Midbrain (tissue), 1 donor: ENCODE measurements at places on chromosomes 6 and 20.

- no peak for DNase-seq
Measured at GRCh38 chr6:2939315-2940009, 31.9 kb downstream of the SERPINB6 start.

DNA sequence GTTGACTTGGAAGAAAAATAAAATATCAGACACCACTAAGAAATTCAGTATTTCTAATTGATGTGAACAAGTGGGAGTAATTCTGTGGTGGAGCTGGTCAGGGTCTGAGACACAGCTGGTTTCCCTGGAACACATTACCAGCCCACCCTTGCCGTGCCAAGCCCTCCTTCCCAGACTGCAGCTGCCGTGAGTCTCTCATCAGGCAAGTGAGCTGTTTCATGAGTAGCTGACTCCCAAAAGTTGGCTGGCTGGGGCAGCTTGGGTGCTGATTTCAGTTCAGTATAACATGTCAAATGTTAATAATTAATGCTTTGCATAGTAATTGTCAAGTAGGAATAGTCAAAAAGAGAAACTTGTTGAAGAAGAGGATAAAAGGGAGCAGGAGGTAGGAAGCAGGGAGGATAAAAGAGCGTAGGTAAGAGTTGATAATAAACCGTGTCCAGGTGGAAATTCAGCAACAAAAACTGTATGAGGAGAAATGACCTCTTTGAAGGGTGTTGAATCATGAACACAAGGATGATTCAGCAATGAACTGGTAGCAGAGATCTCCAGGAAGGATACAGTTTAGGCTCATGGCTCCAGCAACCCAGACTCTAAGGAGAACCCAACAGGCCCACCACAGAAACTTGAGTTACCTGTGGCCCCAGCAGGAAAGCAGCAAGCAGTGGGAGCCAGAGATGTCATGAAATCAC is 110.9 kb upstream of the SSTR4 start:
- DNase-seq: no peak

DNA sequence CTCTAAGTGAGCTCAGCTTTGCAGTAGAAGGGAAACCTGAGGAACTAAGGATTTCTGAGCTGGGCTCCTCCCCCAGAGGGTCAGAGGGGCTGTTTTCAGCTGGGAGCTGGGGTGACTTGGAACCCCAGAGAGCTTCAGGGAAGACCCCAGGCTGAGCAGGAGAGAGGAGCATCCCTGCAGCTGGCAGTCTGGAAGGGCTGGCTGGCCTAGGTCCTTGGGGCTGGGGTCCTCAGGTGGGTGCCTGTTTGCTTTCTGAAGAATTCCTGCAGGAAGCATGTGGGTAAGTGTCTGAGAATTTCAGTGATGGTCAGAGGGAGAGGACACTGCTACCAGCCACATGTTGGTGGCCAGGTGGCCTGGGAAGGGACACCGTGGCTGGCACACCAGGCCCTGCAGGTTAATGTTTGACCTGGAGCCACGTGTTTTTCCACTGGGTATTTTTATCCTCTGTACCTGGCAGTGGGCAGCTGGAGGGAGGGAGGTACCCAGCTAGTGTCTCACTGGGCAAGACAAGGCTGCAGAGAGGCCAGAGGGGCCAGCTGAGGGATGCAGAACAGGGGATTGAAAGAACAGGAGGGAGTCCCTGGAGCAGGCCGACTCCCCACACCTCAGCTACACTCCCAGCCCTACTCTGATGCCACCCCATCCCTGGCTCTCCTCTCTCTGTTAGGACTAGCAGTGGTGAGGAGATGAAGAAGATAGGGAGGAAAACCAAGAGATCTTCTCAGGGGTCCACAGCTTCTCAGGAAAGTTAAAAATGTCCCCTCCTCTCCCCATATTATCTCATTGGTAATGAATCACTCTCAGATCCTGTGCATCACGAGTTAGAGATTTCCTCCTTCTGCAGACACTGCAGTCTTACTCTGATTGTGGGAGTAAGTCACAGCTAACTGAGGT is 143.6 kb downstream of the VEGFA start:
- no peak for DNase-seq

GRCh38 chr6:10210052-10210451 is 204.8 kb downstream of the TFAP2A start:
- peak; percentile 24 for DNase-seq

- DNase-seq: no peak
Measured at GRCh38 chr6:14513496-14514393, 396.2 kb downstream of the CD83 start.

- no peak for DNase-seq
Measured at GRCh38 chr6:112040956-112041355, 12.9 kb upstream of the CCN6 start.

- peak; percentile 50 for DNase-seq
Measured at GRCh38 chr6:45377043-45377553, 636 bp downstream of the SUPT3H start.

- DNase-seq: no peak
Measured at GRCh38 chr6:165163519-165163918, 145.9 kb downstream of the C6orf118 start.

DNA sequence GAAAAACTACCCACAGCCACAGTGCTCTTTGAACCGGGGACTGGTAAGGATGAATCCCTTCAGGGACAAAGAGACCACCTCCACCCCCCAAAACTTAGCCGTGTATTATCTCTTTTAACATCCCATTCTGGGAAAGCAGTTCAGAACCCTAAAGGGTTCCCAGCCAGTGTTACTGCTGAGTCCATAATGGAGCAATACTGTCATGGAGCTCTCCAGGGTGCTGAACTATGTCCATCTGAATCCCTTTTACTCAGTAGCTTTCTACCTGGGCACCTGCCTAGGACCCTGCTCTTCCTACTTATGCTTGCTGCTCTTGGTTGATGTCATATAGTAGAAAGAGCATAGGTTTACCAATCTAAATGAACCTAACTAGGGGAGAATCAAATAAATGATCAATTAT is 22.3 kb upstream of the SAYSD1 start:
- DNase-seq: no peak

- DNase-seq: no peak
Measured at GRCh38 chr6:160330619-160331018, 17.6 kb upstream of the SLC22A3 start.

DNA sequence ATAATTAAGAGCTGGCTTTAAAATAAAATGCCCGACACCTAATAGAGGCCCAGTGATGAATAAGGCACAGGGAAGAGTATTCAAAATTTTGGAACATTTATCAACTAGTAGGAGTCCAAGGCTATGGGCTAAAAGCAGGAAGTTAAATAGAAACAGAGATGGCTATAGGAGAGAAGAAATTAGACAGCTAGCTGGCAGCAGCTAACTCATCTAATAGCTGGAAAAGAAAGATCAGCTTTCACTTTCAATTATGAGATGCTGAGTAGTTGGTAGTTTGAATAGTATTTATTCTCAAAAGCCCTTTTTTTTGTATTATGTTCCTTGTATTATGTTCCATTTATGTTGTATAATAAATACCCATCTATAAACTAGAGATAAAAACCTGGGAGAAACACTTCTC is 215.7 kb downstream of the SLC35F1 start:
- DNase-seq: no peak

GRCh38 chr6:5854899-5855298 is 151.8 kb downstream of the NRN1 start:
- DNase-seq: no peak

DNA sequence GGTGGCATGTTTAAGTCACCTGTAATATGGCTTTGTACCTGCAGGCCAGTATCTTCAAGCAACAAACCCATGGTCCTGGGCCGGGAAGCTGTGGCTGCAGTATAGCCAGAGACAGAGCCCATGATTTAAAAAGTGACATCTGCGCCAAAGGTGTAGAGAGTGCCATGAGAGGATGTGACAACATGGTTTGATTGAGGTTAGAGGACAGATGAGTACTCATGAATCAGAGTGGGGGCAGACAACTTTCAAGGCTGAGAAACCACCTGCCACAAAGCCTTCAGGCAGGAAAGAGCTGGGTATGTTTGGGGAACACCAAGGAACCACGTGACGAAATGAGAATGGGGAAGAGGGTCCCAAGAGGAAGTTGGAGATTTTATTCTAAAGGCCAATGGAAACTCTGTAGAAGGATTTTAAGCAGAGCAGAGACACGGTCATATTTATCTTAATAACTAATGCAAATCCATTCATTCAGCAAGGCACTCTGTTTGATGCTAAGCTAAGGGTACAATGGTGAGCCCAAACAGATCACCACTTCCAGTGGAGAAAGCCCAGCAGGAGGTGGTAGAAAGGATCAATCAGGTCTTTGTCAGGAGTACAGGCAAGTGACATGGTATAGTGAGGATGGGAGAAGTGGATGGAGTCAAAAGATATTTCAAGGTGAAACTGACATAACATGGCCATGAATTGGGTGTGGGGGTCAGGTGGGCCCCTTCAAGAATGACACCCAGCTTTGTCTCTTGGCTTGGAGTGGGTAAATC is 3.4 kb upstream of the MICAL1 start:
- peak; percentile 30 for DNase-seq

DNA sequence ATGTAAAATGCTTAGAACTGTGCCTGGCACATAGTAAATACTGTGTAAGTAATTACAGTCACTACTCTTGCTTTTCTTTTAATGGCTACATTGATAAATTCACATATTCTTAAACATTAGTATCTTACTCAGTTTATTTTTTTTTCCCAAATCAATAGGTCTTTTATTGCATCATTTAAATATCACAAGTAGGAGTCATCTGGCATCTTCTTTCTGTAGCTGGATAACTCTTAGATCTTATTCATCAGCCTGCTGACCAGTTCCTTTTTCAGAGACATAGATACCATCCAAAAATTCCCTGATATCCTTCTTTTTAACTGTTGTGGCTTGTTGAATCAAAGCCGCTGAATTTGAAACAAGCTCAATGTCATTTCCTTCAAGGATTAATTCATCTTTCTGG is 20.0 kb upstream of the PHF3 start:
- DNase-seq: no peak

DNA sequence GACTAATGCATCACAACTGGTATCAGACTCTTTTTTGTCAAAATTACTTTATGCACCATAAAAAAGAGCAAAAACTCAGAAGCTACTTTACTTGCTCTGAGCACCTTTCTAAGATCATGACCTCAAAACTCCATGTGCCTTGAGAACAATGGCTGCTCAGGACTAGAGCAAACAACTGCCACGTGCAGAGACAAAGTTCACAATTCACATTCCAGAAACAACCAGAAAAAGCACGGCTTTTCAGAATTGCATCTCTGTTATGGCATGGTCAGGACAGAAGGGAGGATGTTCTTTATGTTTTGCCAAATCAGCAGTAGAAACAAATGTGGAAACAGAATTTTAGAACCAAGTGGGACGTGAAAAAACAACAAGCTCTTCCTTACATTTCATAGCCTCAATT is 70.5 kb downstream of the CNKSR3 start:
- DNase-seq: no peak

- DNase-seq: no peak
Measured at GRCh38 chr6:83633149-83633548, 75.8 kb downstream of the SNAP91 start.

GRCh38 chr6:31659649-31660380 is 763 bp downstream of the C6orf47 start:
- no peak for DNase-seq

DNA sequence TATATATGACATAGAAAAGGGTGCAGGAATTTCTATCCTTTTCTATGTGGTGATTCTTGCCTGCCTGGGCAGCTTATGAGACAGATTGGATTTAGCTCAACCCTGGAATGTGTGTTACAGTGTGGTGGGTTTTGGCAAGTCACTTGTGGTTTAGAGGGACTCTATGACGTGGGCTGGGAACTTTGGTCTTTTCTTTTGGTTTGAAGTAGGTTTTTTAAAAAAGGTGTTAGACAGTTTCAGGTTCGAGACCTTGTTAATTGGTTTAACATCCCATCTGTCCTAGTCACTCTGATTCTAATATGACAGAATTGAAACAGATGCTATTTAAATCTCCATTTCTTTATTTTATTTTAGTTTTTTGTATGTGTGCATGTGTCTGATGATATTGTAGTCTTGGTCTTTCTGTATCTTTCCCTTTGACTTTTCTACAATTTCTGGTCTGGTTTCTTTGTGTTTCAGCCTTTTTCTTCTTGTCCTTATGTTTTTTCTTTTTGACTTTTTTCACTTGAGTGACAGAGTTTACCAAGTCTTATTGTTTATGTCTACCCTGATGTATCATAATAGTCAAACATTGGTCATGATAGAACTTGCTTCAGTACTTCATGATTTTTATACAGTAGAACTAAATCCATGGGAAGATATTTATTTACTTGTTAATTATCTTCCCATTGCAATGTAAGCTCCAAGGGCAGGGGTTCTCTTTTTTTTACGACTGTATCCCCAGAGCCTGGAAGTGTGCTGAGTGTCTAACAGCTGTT is 174.3 kb downstream of the CDKAL1 start:
- DNase-seq: no peak

DNA sequence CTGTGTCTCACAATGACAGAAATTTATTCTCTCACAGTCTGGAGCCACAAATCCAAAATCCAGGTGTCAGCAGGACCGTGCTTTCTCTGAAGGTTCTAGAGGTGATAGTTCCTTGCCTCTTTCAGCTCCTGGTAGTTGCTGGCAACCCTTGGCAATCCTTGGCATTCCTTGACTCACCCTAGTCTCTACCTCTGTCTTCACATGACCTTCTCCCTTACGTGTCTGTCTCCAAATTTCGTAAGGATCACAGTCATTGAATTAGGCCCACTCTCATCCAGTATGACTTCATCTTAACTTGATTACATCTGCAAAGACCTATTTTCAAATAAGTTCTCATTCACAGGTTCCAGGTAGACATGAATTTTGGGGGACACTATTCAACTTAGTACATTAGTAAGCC is 143.1 kb downstream of the CEP57L1 start:
- DNase-seq: no peak
